NCI-H524 (cell line): ENCODE measurements at places on chromosomes 2 and 18.

DNA sequence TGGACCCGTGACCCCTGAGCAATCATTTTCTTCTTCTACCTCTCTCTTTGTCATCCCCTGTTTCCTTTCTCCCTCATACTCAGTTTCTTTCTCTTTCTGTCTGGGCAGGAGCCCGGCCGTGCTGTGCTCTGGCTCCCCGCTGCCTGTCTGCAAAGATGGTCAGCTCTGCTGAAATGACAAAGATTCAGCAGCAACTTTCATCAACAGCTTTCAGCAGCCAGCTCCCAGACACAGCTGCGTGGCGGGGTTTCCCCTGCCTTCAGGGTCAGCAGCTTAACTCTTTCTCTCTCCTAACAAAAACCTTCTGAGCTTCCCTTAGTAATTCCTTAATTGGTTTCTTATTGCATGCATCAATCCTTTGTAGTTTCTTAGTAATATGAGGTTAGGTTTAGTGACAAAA, 1234.4 kb downstream of the CNTNAP5 start:
- no peak for DNase-seq

DNA sequence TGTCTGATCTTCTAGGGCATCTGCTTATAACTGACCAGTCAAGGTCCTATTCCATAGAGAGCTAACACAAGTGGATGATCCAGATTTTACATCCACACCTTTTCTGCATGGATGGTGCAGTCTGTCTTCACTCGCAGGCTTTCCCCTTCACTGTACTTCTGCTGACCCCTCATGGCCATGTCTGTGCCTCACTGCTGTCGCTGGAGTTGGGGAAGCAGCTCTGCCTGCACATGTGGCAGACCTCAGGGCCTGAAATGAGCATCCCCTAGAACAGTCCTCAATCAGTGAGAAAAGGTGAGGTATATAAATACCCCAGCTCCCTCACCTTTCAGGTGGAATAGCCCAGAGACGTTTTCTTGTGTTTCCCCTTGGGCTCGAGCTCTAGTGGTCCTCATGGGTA, 233.8 kb downstream of the ANKRD36B start:
- DNase-seq: no peak

- no peak for DNase-seq
These were observed 37.2 kb downstream of the CLASP1 start for GRCh38 chr2:121611730-121612705.

DNA sequence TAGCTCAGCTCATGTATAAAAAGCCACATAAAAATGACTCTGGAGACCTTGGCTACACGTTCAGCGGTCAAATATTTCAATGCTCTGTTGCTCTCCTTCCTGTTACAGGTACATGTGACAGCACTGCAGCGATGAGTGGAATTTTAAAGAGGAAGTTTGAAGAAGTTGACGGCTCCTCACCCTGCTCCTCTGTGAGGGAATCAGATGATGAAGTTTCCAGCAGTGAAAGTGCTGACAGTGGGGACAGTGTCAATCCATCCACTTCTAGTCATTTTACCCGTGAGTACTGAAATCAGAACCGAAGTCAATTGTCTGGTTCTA, 125.4 kb downstream of the CSRNP3 start:
- DNase-seq: no peak
